Heart right ventricle (tissue), 16 donors: ENCODE measurements at places on chromosomes 16 and 17. TPM values are rescaled to one million over a fixed set of nuclear protein-coding genes. Genes with fewer than 3 reads are reported as not detected.

GRCh38 chr16:56849690-56850680 lies 15.0 kb upstream of the SLC12A3 start:
- no peak overlapping the region for H3K4me3 ChIP-seq
- H3K4me1 ChIP-seq = peaks cover 10% of the 10 kb centered on the region
- H3K27ac ChIP-seq = no peak overlapping the region

GRCh38 chr17:14813649-14814370 lies 451.3 kb downstream of the PMP22 start:
- DNase-seq = peak; percentile 13
- no peaks in the 10 kb centered on the region for H3K36me3 ChIP-seq
- no peaks in the 10 kb centered on the region for H3K27me3 ChIP-seq
- H3K27ac ChIP-seq = no peak overlapping the region
- no peaks in the 10 kb centered on the region for H3K4me1 ChIP-seq

Gene MMP25
- total RNA-seq = 0.98 TPM

DNA sequence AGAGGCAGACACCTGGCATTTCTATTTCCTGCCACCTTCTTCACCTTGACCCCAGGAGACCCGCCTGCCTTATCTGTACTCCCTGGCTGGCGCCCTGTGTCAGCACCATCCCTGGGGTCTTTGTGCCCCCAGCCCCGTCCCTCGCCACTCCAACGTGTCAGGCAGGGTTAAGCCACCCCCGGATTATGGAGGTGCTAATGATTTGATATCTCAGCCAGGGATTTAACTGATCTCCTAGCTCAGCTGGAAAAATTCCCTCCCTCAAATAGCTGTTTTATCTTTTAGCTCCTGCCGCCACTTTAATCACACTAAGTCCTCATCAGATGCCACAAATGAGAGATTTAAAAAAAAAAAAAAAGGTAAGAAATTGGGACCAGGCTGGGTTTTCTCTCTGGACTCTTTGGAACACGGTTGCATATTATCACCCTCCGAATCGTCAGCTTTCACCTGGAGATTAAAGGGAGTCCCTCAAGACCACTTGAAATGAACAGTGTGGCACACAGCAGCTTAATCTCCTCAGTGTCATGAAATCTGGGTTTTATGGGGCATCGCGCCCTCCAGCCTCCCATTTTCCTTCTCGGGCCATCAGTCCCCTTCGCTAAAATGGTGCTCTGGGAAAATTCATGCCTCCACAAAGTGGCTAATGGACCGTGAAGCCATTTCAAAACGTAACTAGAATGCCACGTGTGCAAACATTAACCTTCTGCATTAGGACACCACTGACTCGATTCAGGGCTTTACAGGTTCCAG lies 26.2 kb upstream of the WFDC1 start:
- no peaks in the 10 kb centered on the region for H3K4me1 ChIP-seq
- no peak overlapping the region for H3K4me3 ChIP-seq
- DNase-seq = no peak
- H3K27ac ChIP-seq = no peak overlapping the region
- no peaks in the 10 kb centered on the region for H3K36me3 ChIP-seq

Gene NPIPB6
- total RNA-seq = 1.1 TPM

GRCh38 chr17:10125531-10126275 lies 72.7 kb downstream of the GAS7 start:
- peaks cover 59% of the 10 kb centered on the region for H3K4me1 ChIP-seq
- no peak overlapping the region for H3K4me3 ChIP-seq
- peak overlapping the region; percentile 76 for H3K27ac ChIP-seq
- H3K36me3 ChIP-seq = no peaks in the 10 kb centered on the region
- no peak for DNase-seq

DNA sequence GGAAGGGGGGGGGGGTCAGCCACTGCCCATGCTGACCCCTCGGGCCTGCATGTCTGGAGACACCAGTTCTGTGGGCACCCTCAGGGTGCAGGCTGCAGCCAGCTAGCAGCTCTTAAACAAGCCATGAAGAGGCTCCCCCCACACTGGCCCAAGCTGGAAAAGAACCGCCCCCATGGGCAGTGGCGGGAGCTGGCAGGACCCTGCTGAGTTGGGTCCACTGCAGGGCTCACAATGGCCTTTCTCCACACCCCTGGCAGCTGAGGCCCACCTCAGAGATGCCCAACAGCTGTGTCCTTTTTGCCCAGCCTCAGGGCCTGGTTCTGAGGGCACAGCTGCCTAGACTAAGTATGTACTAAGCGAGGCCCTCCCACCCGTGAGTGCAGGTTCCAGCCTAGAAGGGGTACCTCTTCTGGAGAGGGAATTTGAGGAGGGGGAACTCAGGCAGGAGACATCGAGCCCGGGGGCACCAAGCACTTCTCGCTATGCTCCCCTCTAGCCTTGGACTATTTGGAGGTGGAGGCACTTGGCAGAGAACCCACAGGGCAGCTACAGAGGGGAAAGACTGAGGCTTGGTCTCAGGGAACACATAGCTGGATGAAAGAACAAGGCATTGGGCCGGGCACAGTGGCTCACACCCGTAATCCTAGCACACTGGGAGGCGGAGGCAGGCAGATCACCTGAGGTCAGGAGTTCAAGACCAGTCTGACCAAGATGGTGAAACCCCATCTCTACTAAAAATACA lies 3.2 kb downstream of the THRA start:
- no peak overlapping the region for H3K4me3 ChIP-seq
- H3K27me3 ChIP-seq = no peaks in the 10 kb centered on the region
- H3K36me3 ChIP-seq = no peaks in the 10 kb centered on the region
- no peak for DNase-seq
- peaks cover 74% of the 10 kb centered on the region for H3K4me1 ChIP-seq

DNA sequence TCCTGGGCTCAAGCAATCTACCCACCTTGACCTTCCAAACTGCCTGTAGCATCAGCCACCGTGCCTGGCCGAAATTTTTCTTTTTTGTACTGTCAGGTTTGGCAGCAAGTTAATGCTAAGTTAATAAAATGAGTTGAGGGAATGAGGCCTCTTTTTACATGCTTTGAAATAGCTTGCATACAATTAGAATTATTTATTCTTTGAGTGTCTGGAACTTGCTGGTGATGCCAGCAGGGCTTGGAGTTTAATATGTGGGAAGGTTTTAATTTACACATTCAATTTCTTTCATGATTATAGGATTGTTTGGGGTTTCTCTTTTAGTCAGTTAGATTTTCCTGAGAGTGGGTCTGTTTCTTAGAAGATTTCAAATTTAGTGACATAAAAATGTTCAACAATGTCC lies 31.2 kb upstream of the MSI2 start:
- no peak for DNase-seq
- H3K4me1 ChIP-seq = no peaks in the 10 kb centered on the region
- H3K36me3 ChIP-seq = no peaks in the 10 kb centered on the region
- H3K27ac ChIP-seq = no peak overlapping the region

GRCh38 chr17:19317359-19318095 lies 45.0 kb downstream of the B9D1 start:
- H3K36me3 ChIP-seq = no peaks in the 10 kb centered on the region
- DNase-seq = peak; percentile 89
- no peaks in the 10 kb centered on the region for H3K27me3 ChIP-seq
- peak overlapping the region; percentile 7 for H3K27ac ChIP-seq

- no peak overlapping the region for H3K27ac ChIP-seq
- no peak overlapping the region for H3K4me3 ChIP-seq
- no peaks in the 10 kb centered on the region for H3K27me3 ChIP-seq
- no peaks in the 10 kb centered on the region for H3K36me3 ChIP-seq
Measured at GRCh38 chr17:29237476-29238132, 9.1 kb upstream of the CRYBA1 start.

- DNase-seq = no peak
- H3K4me1 ChIP-seq = peaks cover 30% of the 10 kb centered on the region
- peaks cover 9% of the 10 kb centered on the region for H3K27me3 ChIP-seq
- H3K27ac ChIP-seq = no peak overlapping the region
- H3K4me3 ChIP-seq = no peak overlapping the region
Measured at GRCh38 chr16:88434353-88434690, 18.8 kb upstream of the ZFPM1 start.

DNA sequence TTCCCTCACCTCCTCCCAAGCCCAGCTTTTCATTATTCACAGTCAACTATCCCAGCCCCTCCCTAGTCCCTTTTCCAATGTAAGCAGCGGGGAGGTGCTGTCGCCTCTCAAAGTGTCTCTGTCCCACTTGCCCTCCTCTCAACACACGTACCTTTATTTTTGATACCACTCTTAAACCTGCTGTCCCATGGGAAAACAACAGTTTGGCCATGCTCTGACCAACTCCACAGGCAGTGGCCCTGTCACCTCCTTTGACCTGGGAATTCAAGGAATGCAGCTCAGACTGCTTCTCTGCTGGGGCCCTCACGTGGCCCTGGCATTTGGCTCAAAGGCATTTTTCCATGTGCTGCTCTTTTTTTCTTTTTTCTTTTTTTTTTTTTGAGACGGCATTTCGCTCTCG lies 4.2 kb downstream of the LYRM9 start:
- no peak for DNase-seq
- H3K4me3 ChIP-seq = no peak overlapping the region
- H3K27me3 ChIP-seq = no peaks in the 10 kb centered on the region

Gene VAT1
- total RNA-seq = 99.2 TPM

Gene PRAC2
- total RNA-seq = not detected

DNA sequence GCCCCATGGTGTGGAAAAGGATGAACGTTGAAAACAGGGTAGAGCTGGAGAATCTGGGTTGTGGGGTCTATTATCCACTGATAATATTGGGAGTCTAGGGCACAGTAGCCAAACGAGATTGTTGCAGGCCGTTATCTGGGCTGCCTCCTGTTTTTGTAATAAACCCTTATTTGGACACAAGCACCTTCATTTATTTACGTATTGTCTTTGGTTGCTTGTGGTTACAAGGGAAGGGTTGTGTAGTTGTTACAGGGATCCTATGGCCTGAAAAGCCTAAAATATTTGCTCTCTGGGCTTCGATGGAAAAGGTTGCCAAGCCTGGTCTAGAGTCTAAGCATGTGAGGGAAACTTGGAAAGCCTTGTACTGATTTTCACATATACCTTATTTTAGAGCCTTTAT lies 4.3 kb upstream of the SMARCE1 start:
- H3K4me3 ChIP-seq = no peak overlapping the region
- no peaks in the 10 kb centered on the region for H3K27me3 ChIP-seq
- no peaks in the 10 kb centered on the region for H3K36me3 ChIP-seq
- peaks cover 5% of the 10 kb centered on the region for H3K4me1 ChIP-seq
- no peak for DNase-seq

GRCh38 chr17:42564815-42565522 lies 1.9 kb upstream of the MLX start:
- H3K27me3 ChIP-seq = no peaks in the 10 kb centered on the region
- H3K36me3 ChIP-seq = peaks cover 46% of the 10 kb centered on the region
- H3K4me1 ChIP-seq = peaks cover 60% of the 10 kb centered on the region
- H3K27ac ChIP-seq = no peak overlapping the region

GRCh38 chr17:27417596-27418365 lies 38.5 kb upstream of the KSR1 start:
- no peaks in the 10 kb centered on the region for H3K27me3 ChIP-seq
- H3K4me3 ChIP-seq = no peak overlapping the region
- H3K27ac ChIP-seq = no peak overlapping the region

DNA sequence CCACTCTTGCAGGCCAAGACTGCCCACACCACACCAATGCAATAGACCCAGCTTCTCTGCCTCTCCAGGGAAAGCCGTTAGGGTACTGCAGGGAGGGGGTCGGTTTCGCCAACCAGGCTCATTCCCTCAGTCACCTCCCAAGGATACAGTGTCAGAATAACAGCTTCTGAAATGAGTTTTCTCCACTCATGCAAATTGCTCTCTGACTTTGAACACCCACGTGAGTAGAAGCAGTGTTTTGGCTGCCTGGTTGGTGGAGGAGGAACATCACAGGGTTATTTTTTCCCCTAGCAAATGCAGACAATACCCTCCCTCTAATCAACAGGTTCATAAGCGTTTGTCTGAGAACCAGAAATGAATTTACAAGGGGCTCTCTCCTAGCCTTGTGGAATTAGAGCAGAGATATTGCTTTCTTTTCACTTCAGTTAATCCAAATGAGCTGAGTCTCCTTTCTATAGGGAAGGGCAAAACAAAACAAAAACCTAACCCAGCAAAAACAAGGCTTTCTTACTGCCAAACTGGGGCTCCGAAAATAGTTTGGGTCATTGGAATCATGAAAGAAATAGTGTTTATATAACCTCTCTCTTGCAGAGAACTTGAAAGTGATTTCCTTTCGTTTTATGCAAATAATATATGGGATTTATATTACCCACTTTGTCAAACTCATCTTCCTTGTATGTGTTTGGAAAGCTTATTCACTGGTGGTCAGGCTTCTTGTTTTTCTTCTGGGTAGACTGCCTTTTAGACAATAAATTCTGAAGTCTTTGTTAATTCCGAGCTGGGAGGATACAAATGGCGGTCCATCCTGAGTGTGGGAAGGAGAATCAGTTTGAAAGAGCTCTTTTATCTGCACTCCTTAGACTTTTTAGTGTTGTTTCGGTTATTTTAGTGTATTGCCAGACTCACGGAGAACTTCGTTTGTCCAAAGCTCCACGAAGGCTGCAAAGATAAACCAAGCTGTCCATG lies 229.9 kb downstream of the MSI2 start:
- no peak for DNase-seq
- peak overlapping the region; percentile 7 for H3K27ac ChIP-seq
- no peak overlapping the region for H3K4me3 ChIP-seq
- no peaks in the 10 kb centered on the region for H3K36me3 ChIP-seq
- H3K4me1 ChIP-seq = peaks cover 26% of the 10 kb centered on the region

Gene IRX3
- 78.0 TPM for total RNA-seq

DNA sequence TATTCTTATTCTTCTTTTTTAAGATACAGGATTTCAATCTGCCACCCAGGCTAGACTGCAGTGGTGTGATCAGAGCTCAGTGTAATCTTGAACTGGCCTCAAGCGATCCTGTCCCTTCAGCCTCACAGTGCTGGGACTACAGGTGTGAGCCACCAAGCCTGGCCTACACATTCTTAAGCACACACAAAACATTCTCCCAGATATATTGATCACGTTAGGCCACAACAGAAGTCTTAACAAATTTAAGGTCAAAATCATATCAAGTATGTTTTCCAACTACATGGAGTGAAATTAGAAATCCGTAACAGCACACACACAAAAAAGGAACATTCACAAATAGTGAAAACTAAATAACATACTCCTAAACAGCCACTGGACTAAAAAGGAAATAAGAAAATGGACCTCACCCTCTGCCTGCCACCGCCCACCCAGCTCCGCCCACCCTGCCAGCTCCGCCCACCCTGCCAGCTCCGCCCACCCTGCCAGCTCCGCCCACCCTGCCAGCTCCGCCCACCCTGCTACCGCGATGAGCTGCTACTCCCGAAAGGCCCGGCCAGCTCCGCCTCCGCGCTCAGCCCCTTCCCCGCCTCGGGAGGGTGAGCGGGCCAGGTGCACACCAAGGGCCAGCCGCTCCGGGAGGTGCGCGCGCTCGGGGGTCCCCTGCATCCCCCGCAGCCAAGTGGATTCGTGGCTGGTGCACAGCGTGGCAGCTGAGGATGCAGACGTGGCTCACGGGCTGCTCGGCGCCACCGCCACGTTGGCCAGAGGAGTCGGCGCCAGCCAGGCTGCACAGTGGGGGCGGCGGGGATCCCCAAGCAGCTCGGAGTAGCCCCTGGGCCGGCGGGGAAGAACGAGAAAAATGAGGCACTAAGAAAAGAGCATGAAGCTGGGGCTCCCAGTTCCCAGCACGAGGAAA lies 41.2 kb downstream of the C16orf87 start:
- H3K27me3 ChIP-seq = no peaks in the 10 kb centered on the region
- H3K4me1 ChIP-seq = peaks cover 4% of the 10 kb centered on the region
- peak overlapping the region; percentile 83 for H3K27ac ChIP-seq
- H3K36me3 ChIP-seq = no peaks in the 10 kb centered on the region

- no peaks in the 10 kb centered on the region for H3K36me3 ChIP-seq
- no peaks in the 10 kb centered on the region for H3K4me1 ChIP-seq
- no peak overlapping the region for H3K27ac ChIP-seq
- no peak for DNase-seq
- no peak overlapping the region for H3K4me3 ChIP-seq
Measured at GRCh38 chr16:47886631-47887415, 269.0 kb downstream of the ABCC12 start.

GRCh38 chr16:47574091-47575054 lies 113.2 kb downstream of the PHKB start:
- H3K36me3 ChIP-seq = no peaks in the 10 kb centered on the region
- H3K27ac ChIP-seq = no peak overlapping the region
- DNase-seq = no peak
- no peaks in the 10 kb centered on the region for H3K4me1 ChIP-seq
- no peak overlapping the region for H3K4me3 ChIP-seq
